NCI-H1694 (cell line): ENCODE measurements at places on chromosomes 16 and 17.

DNA sequence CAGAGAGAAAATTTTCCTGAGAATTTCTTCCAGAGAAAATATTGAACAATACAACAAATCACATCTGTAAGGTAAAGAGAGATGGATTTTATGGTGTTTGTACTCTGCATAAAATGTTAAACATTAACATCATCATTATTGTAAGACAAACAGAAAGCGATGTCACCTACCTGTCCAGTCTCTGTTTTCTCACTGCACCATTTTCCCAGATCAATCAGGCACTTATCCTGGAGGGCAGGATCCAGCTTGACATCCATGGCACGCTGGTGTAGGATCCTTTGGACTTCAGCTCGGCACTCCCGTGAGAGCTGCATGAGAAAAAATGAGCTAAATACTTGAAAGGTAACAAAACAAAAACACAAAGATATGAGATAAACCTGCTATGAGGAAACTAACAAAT is 55.9 kb upstream of the CLEC18B start:
- no peak for DNase-seq

GRCh38 chr17:78127888-78128550 is 536 bp downstream of the TMC6 start:
- no peak for DNase-seq

DNA sequence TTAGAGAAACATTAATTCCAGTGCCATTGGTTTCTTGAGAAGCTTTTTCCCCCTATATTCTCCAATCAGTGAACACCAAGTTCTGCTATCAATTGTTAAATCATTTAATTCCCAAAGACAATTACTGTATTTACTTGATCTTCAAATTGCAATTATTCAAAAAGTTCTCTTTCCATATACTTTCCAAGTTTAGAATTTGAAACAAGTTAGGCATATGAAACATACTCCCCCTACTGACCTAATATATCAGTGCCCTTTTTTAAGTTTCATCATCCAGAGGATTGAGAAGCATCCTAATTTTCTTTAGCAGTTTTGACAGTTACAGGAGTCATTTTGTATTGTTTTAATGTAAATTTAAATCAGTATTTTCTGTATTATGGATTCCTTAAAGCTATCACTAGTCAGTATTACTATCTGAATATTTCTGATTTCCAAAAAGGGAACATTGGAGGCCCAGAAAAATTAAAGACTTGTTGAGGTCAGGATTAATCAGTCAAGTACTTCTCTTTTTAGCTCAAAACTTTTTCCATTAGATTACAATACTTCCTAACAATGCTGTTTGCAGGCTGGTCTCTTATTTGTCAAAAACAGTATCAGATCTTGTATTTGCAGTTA is 16.3 kb downstream of the MEIOC start:
- DNase-seq: no peak

- DNase-seq: no peak
These were observed 390 bp downstream of the FOXL1 start for GRCh38 chr16:86578611-86579267.

GRCh38 chr17:65626451-65626850 is 65.0 kb upstream of the AXIN2 start:
- DNase-seq: no peak

- no peak for DNase-seq
These were observed 3.4 kb upstream of the CARD14 start for GRCh38 chr17:80166446-80166845.

GRCh38 chr16:67181346-67181745 is 2.4 kb downstream of the MATCAP1 start:
- no peak for DNase-seq

DNA sequence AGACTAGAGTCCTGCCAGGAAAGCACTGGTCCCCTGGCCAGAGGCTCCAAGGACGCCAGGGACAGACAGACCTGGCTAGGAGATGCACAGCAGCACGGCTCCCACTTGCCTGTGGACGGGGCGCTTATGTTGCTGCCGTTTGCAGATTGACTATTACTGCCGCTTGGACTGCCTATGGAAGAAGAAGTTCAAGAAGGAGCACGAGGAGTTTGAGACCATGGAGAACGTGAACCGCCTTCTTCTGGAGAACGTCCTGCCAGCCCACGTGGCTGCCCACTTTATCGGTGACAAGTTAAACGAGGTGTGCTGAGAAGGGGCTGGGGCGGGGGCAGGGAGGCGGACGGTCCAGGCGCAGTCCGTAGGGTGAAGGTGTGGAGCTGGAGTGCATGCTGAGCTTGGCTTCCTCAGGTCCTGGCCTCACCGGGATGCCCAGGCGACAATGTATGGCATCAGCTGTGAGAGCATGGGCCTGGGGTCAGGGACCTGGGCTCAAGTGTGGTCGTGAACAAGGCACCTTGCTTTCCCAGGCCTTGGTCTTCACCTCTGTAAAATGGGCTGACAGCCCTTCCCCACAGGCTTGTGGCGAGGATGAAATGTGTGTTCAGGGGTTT is 45.6 kb downstream of the ADCY7 start:
- DNase-seq: no peak

GRCh38 chr16:31215287-31216162 is 1.4 kb downstream of the PYDC1 start:
- no peak for DNase-seq

DNA sequence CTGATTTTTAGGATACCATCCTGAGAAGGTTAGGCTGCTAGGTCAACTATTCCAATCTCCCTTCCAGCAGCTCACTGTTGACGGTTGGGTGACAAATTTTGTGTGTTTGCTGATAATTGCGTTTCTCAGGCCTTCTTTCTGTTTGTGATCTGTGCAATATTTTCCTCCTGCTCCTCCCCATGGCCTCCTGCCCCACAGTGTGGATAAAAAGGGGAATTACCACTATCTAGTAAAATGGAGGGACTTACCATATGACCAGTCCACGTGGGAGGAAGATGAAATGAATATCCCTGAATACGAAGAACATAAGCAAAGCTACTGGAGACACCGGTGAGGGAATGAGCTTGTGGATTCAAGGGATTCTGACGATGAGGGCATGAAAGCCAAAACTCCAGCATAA is 9.2 kb downstream of the CHD3 start:
- DNase-seq: peak; percentile 21

- no peak for DNase-seq
These were observed 11.0 kb upstream of the CRISPLD2 start for GRCh38 chr16:84808826-84809225.

DNA sequence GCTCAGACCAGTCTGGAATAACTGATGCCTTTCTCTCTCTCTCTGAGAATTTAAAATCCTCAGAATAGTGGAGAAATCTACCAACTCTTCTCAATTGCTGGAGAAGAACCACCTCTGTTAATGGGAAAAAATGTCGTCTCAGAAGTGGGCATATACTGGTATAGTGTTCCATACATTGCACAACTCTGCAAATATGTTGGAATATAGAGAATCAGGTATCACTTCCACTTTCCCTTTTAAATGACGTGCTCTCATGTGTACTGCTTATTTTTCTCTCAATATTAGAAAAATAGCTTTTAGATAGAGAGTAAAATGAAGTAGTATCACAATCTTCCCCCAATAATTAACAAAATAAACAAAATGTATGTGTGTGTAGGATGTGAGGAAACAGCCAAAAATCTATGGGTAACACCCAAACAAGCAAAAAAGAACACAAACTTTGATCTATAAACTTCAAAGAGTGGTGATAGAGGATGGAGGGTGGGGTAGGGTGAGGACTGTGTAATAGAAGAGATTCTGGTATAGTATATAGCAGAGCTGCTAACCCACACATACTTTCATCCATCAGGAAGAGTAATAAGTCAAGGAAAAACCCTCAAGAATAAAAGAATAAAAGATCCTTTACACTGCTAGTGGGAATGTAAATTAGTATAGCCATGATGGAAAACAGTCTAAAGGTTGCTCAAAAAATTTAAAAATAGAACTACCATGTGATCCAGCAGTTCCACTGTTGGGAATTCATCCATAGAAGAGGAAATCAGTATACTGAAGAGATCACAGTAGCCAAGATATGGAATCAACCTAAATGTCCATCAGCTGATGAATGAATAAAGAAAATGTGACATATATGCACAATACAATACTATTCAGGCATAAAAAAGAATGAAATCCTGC is 46.9 kb downstream of the NFATC3 start:
- no peak for DNase-seq

- no peak for DNase-seq
These were observed 4.4 kb upstream of the OR1F1 start for GRCh38 chr16:3183445-3184139.

DNA sequence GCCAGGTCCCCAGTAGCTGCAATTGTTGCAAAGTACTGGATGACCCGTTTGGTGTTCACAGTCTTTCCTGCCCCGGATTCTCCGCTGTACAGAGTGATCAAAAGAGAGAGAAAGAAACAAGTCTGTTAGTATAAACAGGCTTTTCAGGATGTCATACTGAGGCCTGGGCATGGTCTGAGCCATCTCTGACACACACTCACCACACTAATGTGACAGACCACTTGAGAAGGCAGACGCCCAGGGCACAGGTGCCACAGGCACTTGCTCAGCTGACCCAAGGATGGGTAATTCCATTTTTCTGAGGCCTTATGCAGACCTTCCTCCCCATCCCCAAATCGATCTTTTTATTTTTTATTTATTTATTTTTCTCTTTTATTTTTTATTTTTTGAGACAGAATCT is 7.5 kb downstream of the MYH3 start:
- no peak for DNase-seq

DNA sequence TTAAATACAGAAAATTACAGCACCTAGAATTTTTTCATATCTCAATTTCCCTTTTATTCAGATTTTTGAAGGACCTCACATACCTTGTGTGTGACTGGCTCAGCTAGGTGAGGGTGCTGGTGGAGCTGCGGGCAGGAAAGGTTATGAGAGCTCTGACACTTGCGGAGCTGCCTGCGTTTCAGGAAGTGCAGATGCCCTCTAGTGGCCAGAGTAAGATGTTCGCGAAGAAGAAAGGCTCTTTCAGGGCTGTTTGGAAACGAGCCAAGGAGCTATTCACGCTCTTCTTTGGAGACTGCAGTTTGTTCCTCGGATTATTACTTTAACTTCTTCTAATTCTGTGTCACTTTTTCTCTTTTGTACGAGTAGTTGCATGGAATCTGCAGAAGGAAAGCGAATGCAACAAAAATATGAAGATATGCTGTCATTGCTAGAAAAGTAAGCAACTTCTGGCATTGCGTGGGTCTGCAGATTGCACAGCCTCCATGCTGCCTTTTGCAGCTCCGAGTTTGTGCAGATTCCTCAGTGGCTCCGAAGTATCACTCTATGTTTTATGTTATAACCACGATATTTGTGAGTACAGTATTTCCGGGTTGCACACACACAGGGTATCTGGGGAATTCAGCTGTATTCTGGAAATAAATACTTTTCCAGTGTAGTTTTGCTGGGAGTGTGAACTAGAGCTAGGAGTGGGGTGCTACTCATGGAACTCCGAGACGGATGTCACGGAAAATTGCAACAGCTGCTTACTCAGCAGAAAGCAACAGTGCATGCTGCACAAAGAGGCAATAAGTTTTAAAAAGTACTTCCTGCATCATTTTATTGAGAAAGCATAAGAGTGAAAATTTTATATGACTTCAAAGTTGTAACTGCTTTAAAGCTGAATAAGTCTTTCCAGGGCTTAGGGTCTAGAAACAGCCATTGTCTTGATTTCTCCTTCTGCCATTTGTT is 46.3 kb downstream of the DNAH9 start:
- peak; percentile 42 for DNase-seq

DNA sequence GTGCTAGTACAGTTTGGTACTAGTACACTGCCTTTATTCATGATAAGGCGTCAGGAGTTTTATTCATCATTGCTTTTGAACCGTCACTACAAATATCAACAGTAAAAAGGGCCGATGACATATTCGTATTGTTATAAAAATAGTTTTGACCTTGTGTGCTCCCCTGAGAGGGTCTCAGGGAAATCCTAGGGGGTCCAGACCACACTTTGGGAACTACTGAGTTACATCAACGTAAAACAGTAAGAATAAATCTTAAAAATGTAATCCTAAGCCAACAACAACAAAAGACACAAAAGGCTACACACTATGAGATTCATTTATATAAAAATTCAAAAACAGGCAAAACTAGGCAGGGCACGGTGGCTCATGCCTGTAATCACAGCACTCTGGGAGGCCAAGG is 11.2 kb downstream of the MYH10 start:
- DNase-seq: no peak

GRCh38 chr16:4660454-4661007 is 32.8 kb upstream of the NUDT16L1 start:
- DNase-seq: peak; percentile 9

- DNase-seq: no peak
These were observed 482.8 kb downstream of the SOX9 start for GRCh38 chr17:72603420-72604242.

DNA sequence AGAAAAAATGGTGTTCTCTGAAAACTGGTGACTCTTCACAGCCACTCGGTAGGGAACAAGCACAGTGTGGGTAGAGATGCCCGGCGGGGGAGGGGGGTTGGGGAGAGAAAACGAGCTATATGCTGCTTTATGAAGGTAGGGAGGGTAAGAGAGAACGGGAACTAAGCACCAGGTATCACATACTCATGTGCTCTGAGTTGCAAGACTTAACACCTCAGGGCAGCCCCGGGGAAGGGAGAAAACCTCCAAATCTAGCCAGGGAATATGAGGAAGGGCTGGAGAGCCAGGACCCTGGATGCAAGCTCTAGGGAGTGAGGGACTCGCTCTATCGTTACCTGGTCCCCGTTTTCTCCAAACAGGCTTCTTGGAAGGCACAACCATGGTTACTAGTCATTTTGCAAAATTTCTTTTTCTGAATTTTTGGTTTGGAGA is 35.3 kb downstream of the HIC1 start:
- DNase-seq: no peak

DNA sequence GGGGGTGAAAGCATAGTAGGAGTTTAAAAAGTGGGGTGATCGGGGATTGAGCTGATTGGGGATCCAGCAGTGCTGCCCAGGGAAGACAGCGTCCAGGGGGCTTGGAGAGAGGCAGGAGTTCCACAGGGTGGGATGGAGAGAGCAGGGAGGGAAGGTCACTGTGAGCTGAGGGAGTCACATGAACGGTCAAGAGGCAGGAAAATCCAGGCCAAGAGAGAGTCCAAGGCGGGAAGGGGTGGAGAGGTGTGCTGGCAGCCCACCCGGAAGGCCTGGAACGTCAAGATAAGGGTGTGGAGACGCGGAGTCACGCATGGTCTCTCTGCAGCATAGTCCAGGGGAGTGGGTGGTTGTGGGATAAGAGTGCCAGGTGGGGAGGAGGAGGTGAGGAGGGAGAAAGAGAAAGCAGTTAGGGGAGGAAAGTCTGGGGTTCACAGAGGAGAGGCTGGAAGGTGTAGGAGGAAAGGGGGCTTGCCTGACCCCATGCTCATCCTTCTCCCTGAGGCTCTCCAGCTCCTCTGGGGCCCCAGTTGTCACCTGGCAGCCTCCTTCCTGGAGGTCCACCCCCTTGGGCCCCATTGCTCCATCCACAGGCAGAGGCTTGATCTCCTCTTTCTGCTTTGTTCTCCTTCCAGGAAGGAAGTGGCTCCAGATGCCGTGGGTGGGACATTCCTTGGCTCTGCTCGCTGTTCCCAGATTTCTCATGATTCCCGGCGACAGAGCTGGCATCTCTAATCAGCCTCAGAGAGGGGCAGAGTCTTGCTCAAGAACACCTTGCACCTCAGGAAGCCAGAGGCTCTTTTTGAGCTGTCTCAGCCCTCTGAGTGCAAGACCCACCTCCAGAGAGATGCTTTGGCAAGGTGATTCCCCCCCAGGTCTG is 28.7 kb downstream of the CCR7 start:
- no peak for DNase-seq

- DNase-seq: no peak
These were observed 20.3 kb downstream of the SPNS3 start for GRCh38 chr17:4453812-4454591.
